ENCODE measurements at places on chromosomes 16 and 17. TPM values are rescaled to one million over a fixed set of nuclear protein-coding genes. Genes with fewer than 3 reads are reported as not detected.

The OR3A3 gene
- not detected for total RNA-seq

The XAF1 gene
- 7.7 TPM for total RNA-seq

The ZPBP2 gene
- not detected for total RNA-seq

The TMEM235 gene
- not detected for total RNA-seq

GRCh38 chr16:62853887-62854286 lies 817.6 kb upstream of the CDH8 start:
- H3K27me3 ChIP-seq, result no peaks in the 10 kb centered on the region
- no peak overlapping the region for H3K4me3 ChIP-seq
- no peak for DNase-seq
- H3K27ac ChIP-seq, result no peak overlapping the region

DNA sequence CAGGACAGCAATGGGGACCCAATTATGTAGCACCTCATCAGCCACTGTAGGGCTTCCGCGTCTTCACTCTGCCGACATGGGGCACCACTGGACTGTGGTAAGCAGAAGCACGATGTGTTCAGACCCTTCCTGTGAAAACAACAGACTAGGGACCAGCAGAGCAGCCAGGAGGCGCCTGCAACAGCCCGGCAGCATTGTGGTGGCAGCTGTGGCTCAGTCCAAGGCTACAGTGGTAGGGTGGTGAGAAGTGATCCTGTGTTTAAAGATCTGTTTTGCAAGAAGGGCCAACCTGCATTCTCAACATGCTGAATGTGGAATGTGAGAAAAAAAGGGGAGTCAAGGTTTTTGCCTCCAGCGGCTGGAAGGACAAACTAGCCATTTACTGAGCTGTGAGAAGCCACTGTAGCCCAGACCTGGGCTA lies 80.8 kb downstream of the GAS7 start:
- DNase-seq, result no peak
- H3K27me3 ChIP-seq, result no peaks in the 10 kb centered on the region
- no peak overlapping the region for H3K4me3 ChIP-seq
- no peak overlapping the region for H3K27ac ChIP-seq

GRCh38 chr17:69246726-69247375 lies 18.2 kb upstream of the ABCA10 start:
- no peak overlapping the region for H3K4me3 ChIP-seq
- peaks cover 84% of the 10 kb centered on the region for H3K36me3 ChIP-seq
- H3K27me3 ChIP-seq, result no peaks in the 10 kb centered on the region
- no peak for DNase-seq
- no peaks in the 10 kb centered on the region for H3K4me1 ChIP-seq
- no peak overlapping the region for H3K27ac ChIP-seq

GRCh38 chr17:79814127-79814973 lies 17.5 kb upstream of the CBX8 start:
- peaks cover 50% of the 10 kb centered on the region for H3K4me1 ChIP-seq
- no peak overlapping the region for H3K4me3 ChIP-seq
- H3K27ac ChIP-seq, result no peak overlapping the region
- peaks cover 81% of the 10 kb centered on the region for H3K27me3 ChIP-seq
- DNase-seq, result no peak
- H3K36me3 ChIP-seq, result no peaks in the 10 kb centered on the region

- peak overlapping the region; percentile 64 for H3K27ac ChIP-seq
- H3K4me1 ChIP-seq, result peaks cover 78% of the 10 kb centered on the region
- no peak overlapping the region for H3K4me3 ChIP-seq
- H3K36me3 ChIP-seq, result no peaks in the 10 kb centered on the region
Measured at GRCh38 chr16:89422527-89422904, 67.8 kb downstream of the ANKRD11 start.

DNA sequence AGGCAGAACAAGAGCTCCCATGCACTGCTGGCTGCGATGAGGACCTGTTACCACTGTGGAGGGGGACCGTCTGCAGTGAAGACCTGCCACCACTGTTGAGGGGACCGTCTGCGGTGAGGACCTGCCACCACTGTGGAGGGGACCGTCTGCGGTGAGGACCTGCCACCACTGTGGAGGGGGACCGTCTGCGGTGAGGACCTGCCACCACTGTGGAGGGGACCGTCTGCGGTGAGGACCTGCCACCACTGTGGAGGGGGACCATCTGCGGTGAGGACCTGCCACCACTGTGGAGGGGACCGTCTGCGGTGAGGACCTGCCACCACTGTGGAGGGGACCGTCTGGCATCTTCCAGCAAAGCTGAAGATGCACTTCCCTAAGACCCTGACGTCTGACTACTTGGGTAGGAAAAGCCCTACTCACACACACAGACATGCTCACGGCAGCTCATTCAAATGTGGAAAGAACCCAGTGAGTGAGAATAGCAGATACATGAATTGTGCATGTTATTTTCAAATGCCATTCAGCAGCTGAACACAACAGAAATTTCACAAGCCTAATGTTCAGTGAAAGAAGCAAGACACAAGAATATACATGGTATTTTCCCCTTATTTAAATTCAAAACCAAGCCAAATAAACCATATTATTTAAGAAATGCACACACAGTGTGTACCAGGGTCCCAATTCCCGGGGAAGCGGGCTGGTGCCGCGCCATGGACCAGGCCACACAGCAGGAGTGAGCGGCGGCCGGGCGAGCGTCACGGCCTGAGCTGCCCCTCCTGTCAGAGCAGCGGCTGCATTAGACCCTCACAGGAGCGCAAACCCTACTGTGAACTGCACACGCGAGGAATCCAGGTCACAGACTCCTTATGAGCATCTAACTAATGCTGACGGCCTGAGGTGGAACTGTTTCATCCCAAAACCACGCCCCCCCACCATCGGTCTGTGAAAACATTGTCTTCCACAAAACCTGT lies 64.2 kb upstream of the METRNL start:
- no peak overlapping the region for H3K4me3 ChIP-seq
- H3K4me1 ChIP-seq, result no peaks in the 10 kb centered on the region
- no peaks in the 10 kb centered on the region for H3K27me3 ChIP-seq
- no peaks in the 10 kb centered on the region for H3K36me3 ChIP-seq
- no peak for DNase-seq

DNA sequence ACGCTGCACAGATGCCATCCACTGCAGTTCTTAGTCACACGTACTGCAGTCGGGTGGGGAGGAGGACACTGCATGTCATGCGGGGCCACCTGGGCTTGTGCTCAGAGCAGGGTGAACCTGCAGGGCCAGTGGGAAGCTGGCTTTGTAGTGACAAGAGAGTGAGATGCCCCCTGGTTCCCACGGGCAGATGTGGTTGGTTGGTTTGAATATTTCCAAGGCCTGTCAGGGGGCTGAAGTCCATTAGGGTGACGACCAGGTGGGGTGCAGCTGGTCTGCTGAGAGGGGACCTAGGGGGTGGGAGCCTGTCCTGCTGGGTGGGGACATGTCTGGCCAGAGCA lies 14.3 kb downstream of the ZNF213 start:
- DNase-seq, result no peak
- H3K36me3 ChIP-seq, result no peaks in the 10 kb centered on the region
- no peak overlapping the region for H3K4me3 ChIP-seq

DNA sequence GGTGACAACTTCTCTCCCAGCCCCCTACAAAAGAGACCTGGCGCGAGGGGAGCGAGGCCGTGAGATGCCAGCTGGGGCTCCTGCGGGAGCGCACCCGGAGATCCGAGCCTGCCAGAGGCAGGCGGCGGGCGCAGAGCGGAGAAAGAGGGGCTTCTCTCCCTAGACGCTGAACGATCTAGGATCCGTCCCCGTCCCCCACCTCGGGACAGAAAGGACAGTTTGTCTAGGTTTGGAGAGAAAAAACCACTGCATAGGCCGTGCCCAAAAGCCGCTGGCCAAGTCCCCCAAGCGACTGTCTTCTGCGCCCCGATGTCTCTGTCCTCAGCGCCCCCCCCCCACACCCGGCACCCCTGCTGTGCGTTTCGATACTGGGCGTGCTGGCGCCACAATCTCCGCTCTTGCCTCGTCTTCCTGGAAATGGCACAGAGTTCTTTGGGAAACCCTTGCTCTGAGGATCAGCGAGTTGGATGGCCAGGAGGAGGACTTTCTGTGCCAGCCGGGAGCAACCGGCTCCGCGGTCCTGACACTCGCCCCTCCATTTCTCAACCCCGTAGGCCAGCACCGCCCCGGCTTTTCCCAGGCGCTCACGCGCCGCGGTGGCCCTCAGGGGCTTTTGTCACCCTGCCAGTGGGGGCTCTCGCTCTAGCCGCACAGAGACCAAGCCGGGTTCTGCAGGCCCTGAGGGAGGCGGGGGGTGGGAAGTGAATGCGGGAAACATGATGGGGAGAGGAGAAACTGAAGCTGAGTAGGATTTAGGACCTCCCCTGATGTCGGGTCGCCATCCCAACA lies 1.0 kb downstream of the SSTR2 start:
- peaks cover 24% of the 10 kb centered on the region for H3K4me1 ChIP-seq
- H3K27ac ChIP-seq, result peak overlapping the region; percentile 20
- H3K4me3 ChIP-seq, result peak overlapping the region; percentile 53

- H3K27ac ChIP-seq, result no peak overlapping the region
- no peaks in the 10 kb centered on the region for H3K4me1 ChIP-seq
- no peak overlapping the region for H3K4me3 ChIP-seq
- no peak for DNase-seq
- no peaks in the 10 kb centered on the region for H3K36me3 ChIP-seq
- no peaks in the 10 kb centered on the region for H3K27me3 ChIP-seq
Measured at GRCh38 chr17:32551186-32551955, 64.6 kb downstream of the CDK5R1 start.

GRCh38 chr16:21223787-21224186 lies 9.7 kb upstream of the ANKS4B start:
- H3K27me3 ChIP-seq, result no peaks in the 10 kb centered on the region
- no peaks in the 10 kb centered on the region for H3K4me1 ChIP-seq
- H3K4me3 ChIP-seq, result no peak overlapping the region
- no peak for DNase-seq

DNA sequence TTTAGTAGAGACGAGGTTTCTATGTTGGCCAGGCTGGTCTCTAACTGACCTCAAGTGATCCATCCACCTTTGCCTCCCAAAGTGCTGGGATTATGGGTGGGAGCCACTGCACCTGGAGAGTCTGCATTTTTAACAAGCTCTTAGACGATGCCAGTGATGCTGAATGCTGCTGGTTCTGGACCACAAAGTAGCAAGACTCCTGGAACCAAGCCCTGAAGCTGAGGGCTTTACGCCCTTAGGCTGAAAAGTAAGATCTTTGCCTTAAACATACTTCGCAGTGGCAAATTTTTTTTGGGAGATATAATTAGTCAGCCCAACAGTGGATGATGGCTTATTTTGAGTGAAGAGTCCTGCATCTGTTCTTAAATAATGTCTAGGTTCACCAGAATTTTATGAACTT lies 14.0 kb downstream of the METTL9 start:
- peak overlapping the region; percentile 84 for H3K27ac ChIP-seq
- no peaks in the 10 kb centered on the region for H3K36me3 ChIP-seq
- no peak for DNase-seq
- H3K4me3 ChIP-seq, result no peak overlapping the region
- peaks cover 40% of the 10 kb centered on the region for H3K4me1 ChIP-seq
- H3K27me3 ChIP-seq, result no peaks in the 10 kb centered on the region

- no peak overlapping the region for H3K27ac ChIP-seq
- H3K4me1 ChIP-seq, result peaks cover 23% of the 10 kb centered on the region
- H3K36me3 ChIP-seq, result no peaks in the 10 kb centered on the region
- no peaks in the 10 kb centered on the region for H3K27me3 ChIP-seq
- DNase-seq, result no peak
Measured at GRCh38 chr17:42190491-42191274, 3.6 kb downstream of the GHDC start.

- H3K36me3 ChIP-seq, result no peaks in the 10 kb centered on the region
- H3K27me3 ChIP-seq, result no peaks in the 10 kb centered on the region
- no peak overlapping the region for H3K4me3 ChIP-seq
Measured at GRCh38 chr17:72426321-72426720, 305.5 kb downstream of the SOX9 start.

- H3K27ac ChIP-seq, result no peak overlapping the region
- H3K36me3 ChIP-seq, result peaks cover 10% of the 10 kb centered on the region
- H3K27me3 ChIP-seq, result no peaks in the 10 kb centered on the region
- no peak overlapping the region for H3K4me3 ChIP-seq
- DNase-seq, result no peak
Measured at GRCh38 chr16:2295056-2295798, 27.3 kb upstream of the RNPS1 start.

GRCh38 chr16:28255838-28256237 lies 36.5 kb upstream of the SBK1 start:
- no peak overlapping the region for H3K27ac ChIP-seq
- no peaks in the 10 kb centered on the region for H3K36me3 ChIP-seq
- no peak overlapping the region for H3K4me3 ChIP-seq
- DNase-seq, result no peak

GRCh38 chr17:17893801-17894644 lies 57.2 kb upstream of the SREBF1 start:
- H3K27me3 ChIP-seq, result no peaks in the 10 kb centered on the region
- no peak overlapping the region for H3K4me3 ChIP-seq
- no peak for DNase-seq

GRCh38 chr17:45234641-45235415 lies 13.1 kb downstream of the FMNL1 start:
- H3K27ac ChIP-seq, result no peak overlapping the region
- H3K27me3 ChIP-seq, result no peaks in the 10 kb centered on the region
- H3K4me1 ChIP-seq, result peaks cover 8% of the 10 kb centered on the region
- DNase-seq, result no peak
- H3K36me3 ChIP-seq, result no peaks in the 10 kb centered on the region
- H3K4me3 ChIP-seq, result no peak overlapping the region

DNA sequence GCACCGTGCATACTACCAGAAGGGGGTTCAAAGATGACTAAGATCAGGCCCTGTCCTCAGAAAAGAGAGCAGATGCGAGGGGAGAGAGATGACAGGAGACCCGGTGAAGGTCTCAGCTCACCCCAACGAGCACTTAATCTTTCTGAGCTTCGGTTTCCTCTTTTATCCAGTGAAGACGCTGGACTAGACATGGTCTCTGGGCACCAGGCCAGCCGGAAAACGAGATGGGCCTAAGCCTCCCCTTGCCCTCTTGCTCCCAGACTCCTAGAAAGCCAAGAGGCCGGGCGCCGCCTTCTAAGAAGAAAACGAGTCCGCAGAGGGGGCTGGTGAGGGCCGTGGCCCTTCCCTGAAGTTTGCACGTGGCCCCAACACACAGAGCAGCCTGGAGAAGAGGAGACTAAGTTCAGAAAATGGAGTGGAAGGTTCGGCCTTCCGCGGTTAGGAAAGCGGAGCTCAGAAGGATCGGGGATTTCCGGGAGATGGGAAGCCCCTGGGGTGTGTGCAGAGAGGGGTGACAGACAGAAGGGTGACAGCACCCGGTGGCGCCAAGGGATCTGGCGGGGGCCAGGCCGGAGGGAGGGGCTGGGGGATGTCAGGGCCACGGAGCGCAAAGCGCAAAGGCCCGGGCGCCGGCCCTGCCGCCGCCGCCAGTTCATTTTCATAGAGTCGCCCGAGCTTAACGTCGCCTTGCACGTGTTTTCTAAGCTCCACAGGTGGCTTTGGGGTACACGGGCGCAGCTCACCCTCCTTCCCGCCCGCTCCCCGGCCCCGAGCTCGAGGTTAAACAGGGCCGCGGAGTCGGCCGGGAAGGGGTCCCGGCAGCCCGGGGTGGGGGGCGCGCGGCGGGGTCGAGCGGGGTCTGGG lies 42.1 kb upstream of the BHLHA9 start:
- H3K4me3 ChIP-seq, result peak overlapping the region; percentile 57
- DNase-seq, result no peak
- no peak overlapping the region for H3K27ac ChIP-seq
- no peaks in the 10 kb centered on the region for H3K36me3 ChIP-seq
- H3K27me3 ChIP-seq, result peaks cover 52% of the 10 kb centered on the region
- no peaks in the 10 kb centered on the region for H3K4me1 ChIP-seq
